ENCODE measurements at places on chromosomes 1 and 21.

DNA sequence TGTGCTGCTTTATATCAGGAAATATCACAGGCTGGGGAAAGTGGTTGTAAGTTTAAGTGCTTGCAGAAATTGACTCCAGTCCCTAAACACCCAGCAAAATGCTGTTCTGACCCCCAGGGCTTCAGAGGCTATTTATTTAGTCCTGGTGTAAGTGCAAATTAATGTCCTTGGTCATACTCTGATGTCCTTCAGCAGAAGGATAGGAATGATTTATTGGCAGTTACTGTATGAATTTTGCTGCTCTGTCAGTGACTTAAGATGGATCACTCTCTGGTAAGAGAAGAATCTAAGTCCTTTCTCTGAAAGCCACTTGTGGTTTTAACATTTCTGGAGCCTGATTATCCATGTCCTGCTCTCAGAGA is 21.9 kb downstream of the FAM20B start:
- no peak overlapping the region for H3K27ac ChIP-seq
- no peaks in the 10 kb centered on the region for H3K4me1 ChIP-seq
- H3K27me3 ChIP-seq, result no peaks in the 10 kb centered on the region
- H3K36me3 ChIP-seq, result peaks cover 27% of the 10 kb centered on the region

DNA sequence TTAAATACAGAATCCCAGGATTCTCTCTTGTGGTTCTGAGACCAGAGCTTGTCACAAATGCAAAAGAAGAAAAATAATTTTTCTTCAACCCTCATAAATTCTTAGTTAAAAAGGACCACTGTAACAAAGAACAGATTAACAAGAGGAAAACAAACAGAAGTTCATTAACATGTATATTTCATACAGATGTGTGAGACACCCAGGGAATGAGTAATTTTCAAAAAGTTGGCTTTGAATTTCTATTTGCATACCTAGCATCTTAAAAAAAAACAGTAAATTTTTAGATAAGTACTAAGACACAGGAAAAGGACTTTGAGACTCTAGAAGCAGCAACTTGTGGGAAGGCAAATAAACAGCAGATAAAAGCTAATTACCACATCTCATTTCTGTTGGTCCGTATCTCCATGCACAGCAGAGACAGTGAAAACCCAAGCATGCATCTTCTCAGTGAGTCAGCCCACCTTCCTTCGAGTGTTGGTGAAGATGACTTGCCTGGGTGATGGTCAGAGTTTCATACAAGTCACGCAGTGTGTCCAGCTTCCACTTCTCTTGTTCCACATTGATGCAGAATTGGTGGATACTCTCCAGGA is 399.9 kb upstream of the ADAMTS5 start:
- no peaks in the 10 kb centered on the region for H3K4me1 ChIP-seq
- no peak for DNase-seq
- H3K27ac ChIP-seq, result no peak overlapping the region
- no peaks in the 10 kb centered on the region for H3K27me3 ChIP-seq
- H3K4me3 ChIP-seq, result no peak overlapping the region

GRCh38 chr1:30756545-30757351 is 826 bp downstream of the LAPTM5 start:
- peaks cover 15% of the 10 kb centered on the region for H3K36me3 ChIP-seq
- DNase-seq, result peak; percentile 99
- peak overlapping the region; percentile 100 for H3K27ac ChIP-seq
- H3K27me3 ChIP-seq, result no peaks in the 10 kb centered on the region
- H3K4me1 ChIP-seq, result peaks cover 84% of the 10 kb centered on the region

- no peaks in the 10 kb centered on the region for H3K4me1 ChIP-seq
- H3K27ac ChIP-seq, result no peak overlapping the region
- no peak for DNase-seq
- H3K27me3 ChIP-seq, result no peaks in the 10 kb centered on the region
Observed at GRCh38 chr21:40049931-40050290, 182.7 kb downstream of the PCP4 start.

- no peaks in the 10 kb centered on the region for H3K27me3 ChIP-seq
- no peak overlapping the region for H3K27ac ChIP-seq
- H3K4me3 ChIP-seq, result no peak overlapping the region
Observed at GRCh38 chr1:61757950-61758349, 15.7 kb downstream of the PATJ start.

- no peaks in the 10 kb centered on the region for H3K4me1 ChIP-seq
- H3K4me3 ChIP-seq, result no peak overlapping the region
- no peak for DNase-seq
- H3K27me3 ChIP-seq, result no peaks in the 10 kb centered on the region
- H3K27ac ChIP-seq, result no peak overlapping the region
Observed at GRCh38 chr1:209367061-209367772, 216.3 kb upstream of the CAMK1G start.

DNA sequence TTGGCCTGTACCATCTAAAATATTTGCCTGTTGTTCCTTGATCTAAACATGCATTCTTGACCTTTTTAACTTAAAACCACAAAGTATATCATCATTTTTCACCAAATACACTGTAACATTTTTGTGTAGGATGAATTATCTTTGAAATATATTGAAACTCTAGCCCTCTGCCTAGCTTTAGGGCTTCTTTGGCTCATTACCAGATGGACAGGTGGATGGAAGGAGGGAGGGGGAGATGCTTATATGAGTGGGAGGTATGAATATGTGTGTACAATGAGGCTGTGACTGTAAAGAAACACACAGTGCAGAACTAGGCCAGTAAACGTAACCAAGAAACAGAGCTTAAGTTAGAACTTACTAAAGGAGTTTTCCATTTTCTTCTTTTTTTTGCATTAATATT is 118.5 kb downstream of the ESRRG start:
- no peaks in the 10 kb centered on the region for H3K27me3 ChIP-seq
- no peaks in the 10 kb centered on the region for H3K36me3 ChIP-seq
- H3K4me3 ChIP-seq, result no peak overlapping the region
- no peak for DNase-seq
- peaks cover 3% of the 10 kb centered on the region for H3K4me1 ChIP-seq
- no peak overlapping the region for H3K27ac ChIP-seq

DNA sequence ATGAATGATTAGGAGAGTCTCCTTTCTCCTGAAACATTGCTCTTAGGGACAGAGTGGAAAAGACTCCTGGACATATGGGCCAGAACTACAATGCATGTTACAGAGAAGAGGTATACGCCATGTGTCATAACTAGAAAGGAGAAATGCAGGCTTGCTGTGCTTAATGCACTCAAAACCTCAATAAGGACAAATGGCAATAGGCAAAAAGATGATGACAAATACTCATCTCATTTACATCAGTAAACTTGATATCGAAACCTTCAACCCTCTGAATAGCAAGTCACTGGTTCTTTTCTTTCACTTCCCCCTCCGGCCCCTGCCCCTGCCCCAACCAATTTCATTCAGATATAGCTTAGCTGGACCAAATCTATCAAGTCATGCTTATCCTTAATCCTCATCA is 1.9 kb upstream of the GPR88 start:
- peak overlapping the region; percentile 87 for H3K27ac ChIP-seq
- peaks cover 15% of the 10 kb centered on the region for H3K27me3 ChIP-seq
- DNase-seq, result peak; percentile 63
- no peak overlapping the region for H3K4me3 ChIP-seq
- peaks cover 73% of the 10 kb centered on the region for H3K4me1 ChIP-seq

- H3K4me3 ChIP-seq, result no peak overlapping the region
- H3K27me3 ChIP-seq, result no peaks in the 10 kb centered on the region
- peaks cover 78% of the 10 kb centered on the region for H3K36me3 ChIP-seq
- H3K4me1 ChIP-seq, result no peaks in the 10 kb centered on the region
Observed at GRCh38 chr21:45280969-45281368, 6.7 kb downstream of the POFUT2 start.
